Bronchial smooth muscle cell (primary cell): ENCODE measurements at places on chromosomes 12 and 14. TPM values are rescaled to one million over a fixed set of nuclear protein-coding genes. Genes with fewer than 3 reads are reported as not detected.

The AMHR2 gene
- total RNA-seq: not detected in 2 replicates

The MPHOSPH9 gene
- total RNA-seq: 24.8 and 31.2 TPM in 2 replicates

The GUCY2C gene
- total RNA-seq: under 0.01 TPM in 1 of 2 replicates, not detected in the other

The RAD9B gene
- total RNA-seq: 0.47 and 0.69 TPM in 2 replicates

The GSC gene
- not detected in 2 replicates for total RNA-seq

The DNAH10 gene
- total RNA-seq: 0.09 and 0.32 TPM in 2 replicates
